ENCODE measurements at places on chromosomes 7 and 10. TPM values are rescaled to one million over a fixed set of nuclear protein-coding genes. Genes with fewer than 3 reads are reported as not detected.

DNA sequence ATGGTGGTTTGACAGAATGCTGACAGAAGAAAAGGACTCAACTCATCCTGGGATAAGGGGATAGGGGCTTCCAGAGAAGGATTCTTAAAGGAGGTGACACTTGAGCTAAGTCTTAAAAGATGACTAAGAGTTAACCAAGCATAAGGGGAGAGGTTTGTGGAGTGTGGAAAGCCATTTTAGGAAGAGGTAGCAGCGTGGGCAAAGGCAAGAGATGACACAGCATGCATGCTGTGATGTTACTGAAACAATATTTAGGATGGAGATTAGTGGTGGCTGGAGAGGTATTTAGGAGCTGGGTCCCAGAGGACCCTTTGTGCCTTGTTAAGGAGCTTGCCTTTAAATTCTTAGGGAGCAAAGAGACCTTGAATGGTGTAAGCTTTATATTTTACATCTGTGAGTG, 65.1 kb downstream of the SPAG6 start:
- DNase-seq: no peak

DNA sequence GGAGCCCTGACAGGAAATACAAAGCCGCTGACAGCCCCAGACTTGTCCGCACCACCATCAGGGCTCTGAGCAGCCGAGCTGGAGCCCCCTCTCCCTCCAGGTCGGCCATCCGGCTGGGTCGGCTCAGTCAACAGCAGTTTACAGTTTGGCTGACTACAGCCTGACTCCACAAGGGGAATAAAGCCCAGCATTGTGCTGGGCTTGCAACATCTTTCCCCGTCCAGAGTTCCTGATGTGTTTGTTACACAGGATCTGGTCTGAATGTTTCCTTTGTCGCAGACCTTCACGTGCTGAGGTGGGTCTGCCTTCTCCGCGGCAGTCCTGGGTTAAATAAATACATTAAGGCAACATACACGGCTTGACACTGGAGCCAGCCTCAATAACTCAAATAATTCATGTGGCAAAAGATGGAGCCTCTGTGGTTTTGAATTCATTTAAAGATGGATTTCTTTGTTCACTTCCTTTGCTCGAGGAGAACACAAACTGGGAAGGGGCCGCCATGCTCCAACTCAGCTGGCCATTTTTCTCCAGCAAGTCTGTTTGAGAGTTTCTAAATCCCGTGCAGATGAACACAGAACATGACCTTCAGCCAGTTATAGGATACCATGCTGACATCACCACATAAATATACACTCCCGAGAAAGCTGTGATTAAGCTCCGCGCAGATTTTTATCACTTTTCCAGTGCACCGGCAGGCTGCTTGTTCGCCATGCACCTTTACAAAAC, 192.1 kb downstream of the WDR11 start:
- DNase-seq: no peak

DNA sequence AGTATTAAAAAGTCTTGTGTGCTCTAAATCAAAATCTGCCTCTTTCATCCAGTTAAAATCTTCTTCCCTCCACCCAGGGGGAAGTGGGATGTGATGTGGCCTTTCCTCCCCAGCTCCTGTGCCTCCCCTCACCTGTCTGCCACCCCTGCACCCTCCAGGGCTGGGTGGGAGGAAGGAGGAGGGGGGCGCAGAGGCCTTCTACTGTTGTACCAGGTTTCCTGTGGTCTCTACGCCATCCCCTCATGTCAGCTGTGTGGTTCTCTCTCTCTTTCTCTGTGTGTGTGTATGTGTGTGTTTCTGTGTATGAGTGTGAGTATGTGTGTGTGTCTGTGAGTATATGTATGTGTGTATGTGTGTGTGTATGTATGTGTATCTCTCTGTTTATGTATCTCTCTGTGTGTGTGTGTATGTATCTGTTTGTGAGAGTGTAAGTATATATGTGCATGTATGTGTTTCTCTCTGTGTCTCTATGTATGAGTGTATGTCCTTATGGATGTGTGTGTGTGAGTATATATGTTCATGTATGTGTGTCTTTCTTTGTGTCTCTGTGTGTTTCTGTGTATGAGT, 45.5 kb upstream of the C10orf71 start:
- no peak for DNase-seq

- no peak for DNase-seq
Observed at GRCh38 chr7:3260401-3260715, 40.7 kb upstream of the SDK1 start.

DNA sequence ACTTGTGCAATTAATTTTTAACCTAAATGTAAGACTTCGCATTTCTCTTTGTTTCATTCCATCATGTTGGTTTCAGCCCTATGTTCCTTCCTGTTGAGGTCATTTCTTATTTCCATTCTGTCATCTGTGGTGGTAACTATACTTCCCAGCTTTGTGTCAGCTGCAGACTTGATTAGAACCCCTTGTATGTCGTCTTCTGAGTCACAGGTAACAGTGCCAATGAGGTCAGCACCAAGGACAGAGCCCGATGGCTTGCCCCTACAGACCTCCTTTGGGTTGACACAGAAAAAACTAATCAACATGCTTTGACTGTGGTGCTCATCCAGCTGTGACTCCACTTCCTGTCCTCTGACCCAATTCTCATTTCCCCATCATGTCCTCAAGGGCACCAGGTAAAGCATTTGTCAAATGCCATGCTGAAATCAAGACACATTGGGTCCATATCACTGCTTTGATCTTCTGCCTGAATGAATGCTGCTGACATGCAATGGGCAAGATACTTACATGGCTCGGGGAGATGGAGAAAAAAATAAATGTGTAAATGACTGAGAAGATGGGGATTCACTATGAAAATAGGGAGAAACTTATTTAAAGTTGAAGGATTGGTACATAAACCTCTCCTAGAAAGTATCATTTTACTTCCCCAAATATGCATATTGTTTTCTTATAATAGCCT, 25.6 kb upstream of the CRTAC1 start:
- no peak for DNase-seq

- DNase-seq: no peak
Observed at GRCh38 chr10:3624367-3624766, 160.6 kb downstream of the KLF6 start.

DNA sequence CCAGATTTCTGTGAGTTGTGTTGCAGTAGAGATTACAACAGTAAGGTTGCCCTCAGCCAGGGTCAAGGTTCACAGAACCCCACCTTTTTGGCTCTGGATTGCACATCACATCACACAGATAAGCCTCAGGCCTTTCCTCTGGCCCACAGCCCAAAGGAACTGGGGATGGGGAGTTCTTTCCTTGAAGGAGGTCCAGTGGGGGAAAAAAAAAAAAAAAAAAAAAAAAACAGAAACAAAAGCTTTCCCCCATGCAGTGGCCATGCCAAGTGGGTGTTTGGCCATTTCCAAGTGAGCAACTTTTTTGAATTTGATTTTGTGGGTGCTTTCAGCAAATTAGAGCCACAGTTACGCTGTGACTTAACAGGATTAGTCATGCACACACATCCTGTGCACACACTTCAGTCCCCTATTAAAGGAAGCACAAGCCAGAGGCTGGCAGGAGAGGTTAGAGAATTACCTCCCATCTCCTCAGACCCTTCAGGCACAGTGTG, 79.3 kb upstream of the NANOS1 start:
- no peak for DNase-seq

The ACTL6B gene
- total RNA-seq: not detected

- no peak for DNase-seq
Observed at GRCh38 chr10:80160361-80161320, 28.1 kb downstream of the PLAC9 start.

GRCh38 chr10:71021402-71021801, 133.0 kb upstream of the PCBD1 start:
- no peak for DNase-seq

- DNase-seq: no peak
Observed at GRCh38 chr7:77262316-77262715, 62.7 kb upstream of the FGL2 start.

DNA sequence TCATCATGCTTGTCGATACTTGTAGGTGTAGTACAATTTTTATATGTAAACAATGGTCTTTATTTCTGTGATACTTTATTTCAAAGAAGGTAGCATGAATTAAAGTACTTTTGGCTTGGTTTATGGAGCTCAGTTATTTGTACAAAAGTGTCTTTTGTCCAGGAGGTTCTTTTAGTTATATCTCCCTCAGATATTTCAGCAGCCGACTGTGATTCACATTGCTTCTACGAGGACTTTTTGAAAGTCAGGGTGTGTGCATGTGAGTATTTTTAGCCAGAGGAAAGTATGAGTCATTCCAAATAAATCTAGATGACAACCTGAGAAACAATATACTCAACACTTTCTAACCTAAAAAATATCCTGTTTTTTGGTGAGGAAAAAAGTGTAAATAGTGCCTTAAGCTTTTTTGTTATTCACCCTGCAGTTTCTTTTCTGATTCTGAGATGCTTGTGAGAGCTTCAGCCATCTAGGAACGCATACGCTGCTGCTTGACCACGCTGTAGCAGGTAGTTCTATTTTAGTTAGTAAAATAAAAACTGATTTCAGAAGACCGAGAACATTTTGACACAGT, 595 bp upstream of the SUN1 start:
- DNase-seq: peak; percentile 49

- DNase-seq: no peak
Observed at GRCh38 chr7:101953248-101953819, 135.9 kb downstream of the CUX1 start.

The CPA2 gene
- not detected for total RNA-seq

DNA sequence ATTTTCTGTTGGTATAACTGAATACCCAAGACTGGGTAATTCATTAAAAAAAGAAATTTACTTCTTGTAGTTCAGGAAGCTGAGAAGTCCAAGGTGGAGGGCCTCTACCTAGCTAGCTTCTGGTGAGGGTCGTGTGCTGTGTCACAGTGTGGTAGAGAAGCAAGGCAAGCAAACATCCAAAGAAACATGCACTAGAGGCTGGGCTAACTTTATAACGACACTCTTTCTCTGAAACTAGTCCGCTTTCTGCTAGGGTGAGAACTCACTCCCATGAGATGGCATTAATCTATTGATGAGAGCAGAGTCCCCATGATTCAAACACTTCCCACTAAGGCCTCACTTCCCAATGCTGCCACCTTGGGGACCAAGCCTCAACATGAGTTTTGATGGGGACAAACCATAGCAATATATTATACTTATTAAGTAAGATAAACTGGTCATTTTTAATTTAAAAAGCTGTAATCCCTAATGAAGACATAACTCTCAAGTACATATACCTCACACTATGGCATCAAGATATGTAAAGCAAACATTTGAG, 50.8 kb downstream of the PHYHIPL start:
- no peak for DNase-seq

DNA sequence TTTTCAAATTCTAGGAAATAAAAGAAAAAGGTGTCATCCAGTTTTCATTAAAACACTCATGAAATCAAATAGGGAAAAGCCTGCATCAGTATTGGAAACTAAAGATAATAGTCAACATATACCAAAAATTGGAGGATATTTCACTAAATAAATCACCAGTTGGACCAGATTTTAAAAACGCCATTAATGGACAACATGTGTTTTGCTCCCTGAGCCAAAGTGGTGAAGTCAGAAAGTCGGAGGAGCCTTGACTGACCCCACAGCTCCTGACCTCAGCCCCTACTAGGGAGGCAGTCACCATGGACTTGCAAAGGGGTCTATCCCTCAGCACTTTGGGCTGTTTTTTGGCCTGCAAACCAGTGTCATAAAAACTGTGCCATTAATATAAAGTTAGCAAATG, 98.3 kb upstream of the SEC61G start:
- no peak for DNase-seq

- DNase-seq: no peak
Observed at GRCh38 chr10:60495338-60496055, 105.8 kb upstream of the ANK3 start.

GRCh38 chr7:71272509-71273490, 140.9 kb downstream of the GALNT17 start:
- no peak for DNase-seq

All from CD4-positive, alpha-beta memory T cell (primary cell).